ENCODE measurements at places on chromosomes 5 and 9.

- DNase-seq = no peak
These were observed 58.4 kb downstream of the RORB start for GRCh38 chr9:74555565-74555964.

DNA sequence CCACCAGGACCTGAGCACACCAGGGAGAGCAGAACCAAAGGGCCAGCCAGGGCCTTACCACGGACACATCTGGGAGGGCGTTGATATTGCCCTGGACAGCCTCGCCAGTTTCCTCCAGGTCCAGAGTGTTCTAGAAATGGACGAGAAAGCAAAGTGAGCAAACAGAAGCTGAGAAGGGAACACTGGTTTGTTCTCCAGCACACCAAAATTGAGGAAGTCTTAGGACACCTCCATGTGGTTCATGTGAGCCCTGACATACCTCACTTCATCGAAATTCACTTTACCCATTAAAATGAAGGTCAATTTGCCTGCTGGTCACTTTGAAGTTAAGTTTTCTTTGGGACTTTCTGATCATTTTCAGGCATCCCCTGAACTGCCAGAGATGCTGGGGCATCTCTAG lies 20.1 kb upstream of the AKNA start:
- no peak for DNase-seq

GRCh38 chr5:143733665-143734455 lies 78.1 kb upstream of the HMHB1 start:
- no peak for DNase-seq

- DNase-seq = no peak
These were observed 567.7 kb downstream of the TLR4 start for GRCh38 chr9:118271936-118272335.

DNA sequence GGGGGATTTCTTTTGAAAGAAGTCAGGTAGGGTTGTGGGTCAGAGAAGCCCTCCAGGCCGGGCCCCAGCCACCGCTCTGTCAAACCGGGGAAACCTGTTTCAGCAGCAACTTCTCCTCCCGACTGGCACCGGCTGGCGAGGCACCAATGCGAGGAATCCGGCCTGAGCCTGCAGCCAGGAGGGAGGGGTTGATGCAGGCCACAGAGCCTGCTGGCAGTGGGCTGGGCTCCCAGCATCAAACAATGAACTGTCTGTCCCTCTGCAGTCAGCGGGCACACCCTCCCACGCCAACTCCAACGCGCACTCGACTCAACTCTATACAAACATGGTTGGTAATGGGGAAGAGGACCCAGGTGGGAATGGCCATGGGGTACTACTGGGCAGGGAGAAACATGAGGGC lies 12.1 kb downstream of the PCDH1 start:
- no peak for DNase-seq

DNA sequence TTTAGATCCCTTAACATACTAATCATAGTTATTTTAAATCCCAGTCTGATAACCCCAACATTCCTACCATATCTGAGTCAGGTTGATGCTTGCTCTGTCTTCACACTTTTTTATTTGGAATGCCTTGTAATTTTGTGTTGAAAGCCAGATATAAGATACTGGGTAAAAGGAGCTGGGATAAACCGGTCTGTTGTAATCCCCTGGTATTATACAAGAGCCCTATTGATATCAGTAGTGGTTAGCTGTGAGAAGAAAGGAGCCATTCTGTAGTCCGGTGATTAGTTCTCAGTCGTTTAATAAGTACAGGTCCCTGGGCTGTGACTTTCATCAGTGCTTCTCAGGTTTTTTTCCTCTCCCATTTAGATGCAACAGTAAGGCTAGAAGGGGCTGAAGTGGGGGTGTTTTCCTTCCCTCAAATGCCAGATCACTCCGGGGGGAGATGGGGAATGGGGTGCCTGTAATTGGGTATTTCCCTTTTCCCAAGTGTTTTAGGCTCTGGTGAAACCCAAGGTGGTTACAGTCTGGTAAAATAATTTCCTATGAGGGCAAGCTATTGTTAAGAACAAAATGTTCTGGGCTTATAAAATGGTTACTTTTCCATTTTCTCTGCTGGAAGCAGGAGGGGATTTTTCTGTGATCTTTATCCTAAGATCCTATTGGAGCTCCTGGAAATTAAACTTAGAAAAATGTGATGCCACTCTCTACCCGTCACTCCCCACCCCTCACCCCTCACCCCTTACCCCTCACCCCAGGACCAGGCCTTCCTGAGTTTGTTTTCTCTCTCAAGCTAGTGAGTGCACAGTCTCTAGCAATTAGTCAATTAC lies 72.7 kb downstream of the KCNN2 start:
- DNase-seq = no peak

Data from COR-L47 (cell line).